Activated CD8-positive, alpha-beta memory T cell treated with anti-CD3 and anti-CD28 coated beads, Interleukin-2, amount 10 ng/mL, durations not matched to agents 7 days and 5 days (primary cell): ENCODE measurements at places on chromosomes 4 and X. TPM values are rescaled to one million over a fixed set of nuclear protein-coding genes. Genes with fewer than 3 reads are reported as not detected.

- no peak for DNase-seq
Observed at GRCh38 chrX:138067415-138067814, 501.5 kb downstream of the ZIC3 start.

- no peak for DNase-seq
Observed at GRCh38 chr4:141541851-141542250, 94.5 kb upstream of the IL15 start.

GRCh38 chr4:122759639-122760310 is 27.3 kb downstream of the BBS12 start:
- no peak for DNase-seq

The FRG2 gene
- not detected for total RNA-seq

The GIMD1 gene
- not detected for total RNA-seq

GRCh38 chrX:97358941-97359340 is 475.2 kb downstream of the RPA4 start:
- DNase-seq, result no peak

- no peak for DNase-seq
Observed at GRCh38 chrX:39112143-39112542, 310.9 kb downstream of the MID1IP1 start.

- no peak for DNase-seq
Observed at GRCh38 chr4:54743562-54743961, 85.8 kb downstream of the KIT start.

- DNase-seq, result no peak
Observed at GRCh38 chr4:41437111-41437536, 100.8 kb upstream of the LIMCH1 start.

DNA sequence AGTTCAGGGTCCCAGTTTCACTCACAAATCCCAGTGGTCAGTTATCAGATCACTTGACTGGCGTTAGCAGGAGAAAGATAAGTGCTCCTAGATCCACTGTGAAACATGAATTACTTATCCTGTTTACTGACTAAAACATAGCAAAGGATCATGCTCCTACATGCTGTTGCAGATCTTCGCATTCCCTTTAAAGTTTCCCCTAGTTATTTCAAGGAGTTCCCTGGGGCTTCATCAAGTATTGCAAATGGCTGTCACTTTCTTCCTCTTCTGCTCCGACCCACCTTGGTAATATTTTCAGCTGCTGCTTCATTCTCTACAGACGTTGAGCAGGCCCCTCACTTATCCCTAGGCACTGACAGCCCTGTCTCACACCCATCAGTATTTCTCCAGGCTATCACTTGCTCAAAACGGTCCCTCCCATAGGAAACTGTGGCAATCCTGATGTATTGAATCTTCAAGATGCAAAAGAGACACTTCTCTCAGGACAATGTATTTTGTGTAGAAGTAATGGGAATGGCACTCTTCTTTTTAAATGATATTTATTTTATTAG is 466.0 kb downstream of the INPP4B start:
- DNase-seq, result no peak

The CXCL11 gene
- total RNA-seq, result 0.53 TPM

The TCEAL9 gene
- 1.5 TPM for total RNA-seq

GRCh38 chr4:107831140-107831539 is 6.4 kb downstream of the SGMS2 start:
- no peak for DNase-seq

- DNase-seq, result no peak
Observed at GRCh38 chr4:39998659-39999345, 21.1 kb upstream of the PDS5A start.

GRCh38 chrX:17689971-17690409 is 47.3 kb upstream of the SCML1 start:
- DNase-seq, result peak; percentile 43

DNA sequence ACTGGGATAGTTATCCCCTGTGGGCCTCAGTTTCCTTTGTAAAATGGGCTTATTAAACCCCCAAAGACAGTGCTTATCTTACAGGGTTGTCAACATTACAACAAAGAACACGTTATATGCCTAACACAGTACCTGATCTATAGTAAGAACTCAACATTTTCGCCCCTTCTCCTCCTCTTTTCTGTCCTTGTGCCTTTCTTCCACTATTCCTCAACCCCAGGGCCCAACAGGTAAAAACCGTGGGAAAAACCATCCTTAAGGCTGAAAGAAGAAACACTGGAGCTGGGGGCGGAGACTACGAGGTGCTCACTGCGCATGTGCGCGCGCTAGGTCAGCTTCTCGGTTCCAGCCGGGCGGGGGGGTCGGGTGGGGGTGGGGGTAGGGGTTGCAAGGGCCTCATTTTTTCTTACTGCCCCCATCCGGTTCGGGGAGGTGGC is 426 bp upstream of the XIAP start:
- DNase-seq, result no peak

The GABRB1 gene
- total RNA-seq, result not detected

DNA sequence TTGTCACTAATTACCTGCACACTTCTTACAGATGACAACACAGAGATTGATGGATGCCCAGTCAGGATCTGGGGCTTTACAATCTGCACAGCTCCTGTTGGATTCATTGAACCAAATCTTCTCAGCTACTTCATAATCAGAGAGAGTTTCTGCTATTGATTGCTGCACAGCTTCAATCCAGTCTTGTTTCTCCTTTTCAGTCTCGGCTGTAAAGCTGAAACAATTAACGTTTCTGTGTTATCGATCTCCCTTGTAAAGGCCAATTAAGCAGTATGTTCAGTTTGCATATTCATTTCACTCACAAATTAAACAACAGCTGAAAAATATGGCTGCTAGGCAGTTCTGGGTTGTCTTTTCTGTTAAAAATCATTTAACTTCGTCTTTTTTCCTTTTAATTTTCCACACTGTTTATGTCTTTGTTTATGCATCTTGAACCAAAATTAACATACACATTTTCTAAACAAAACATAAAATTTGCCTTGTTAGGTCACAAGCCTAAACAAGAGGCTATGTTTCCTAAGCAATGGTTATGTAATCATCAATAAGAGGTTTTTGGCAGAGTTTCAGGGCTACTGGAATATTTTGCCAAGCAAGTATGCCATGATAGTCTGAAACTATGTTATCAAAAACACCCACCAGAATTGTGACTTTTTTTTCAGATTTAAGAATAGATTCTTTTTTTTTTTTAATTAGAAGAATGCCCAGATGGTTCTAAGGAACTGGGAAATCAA is 79.2 kb downstream of the ARAP2 start:
- no peak for DNase-seq
